Anterior cingulate cortex (tissue), 58 donors: ENCODE measurements at places on chromosomes 3 and 15.

- DNase-seq = no peak
Measured at GRCh38 chr3:182233957-182234356, 522.2 kb downstream of the SOX2 start.

DNA sequence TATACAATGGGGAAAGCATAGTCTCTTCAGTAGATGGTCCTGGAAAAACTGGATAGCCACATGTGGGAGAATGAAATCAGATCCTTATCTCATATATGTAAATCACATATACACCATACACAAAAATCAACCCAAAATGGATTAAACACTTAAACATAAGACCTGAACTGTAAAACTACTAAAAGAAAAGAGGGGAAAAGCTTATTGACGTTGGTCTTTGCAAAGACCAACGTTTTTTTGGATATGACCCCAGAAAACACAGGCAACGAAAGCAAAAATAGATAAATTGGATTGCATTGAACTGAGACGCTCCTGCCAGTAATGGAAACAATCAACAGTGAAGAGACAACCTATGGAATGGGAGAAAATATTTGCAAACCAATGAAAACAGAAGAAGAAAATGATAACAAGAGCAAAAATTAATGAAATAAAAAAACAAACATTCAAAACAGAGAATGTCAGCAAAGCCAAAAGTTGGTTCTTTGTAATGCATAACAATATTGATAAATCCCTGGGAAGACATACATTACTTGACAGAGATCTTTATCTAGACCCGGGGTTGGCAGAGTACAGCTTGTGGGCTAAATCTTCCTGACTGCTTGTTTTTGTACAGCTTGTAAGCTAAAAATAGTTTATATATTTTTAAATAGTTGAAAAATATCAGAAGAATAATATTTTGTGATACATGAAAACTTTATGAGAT lies 86.9 kb downstream of the NEO1 start:
- no peak for DNase-seq

- DNase-seq = no peak
Measured at GRCh38 chr15:49589030-49589429, 31.6 kb downstream of the FAM227B start.

DNA sequence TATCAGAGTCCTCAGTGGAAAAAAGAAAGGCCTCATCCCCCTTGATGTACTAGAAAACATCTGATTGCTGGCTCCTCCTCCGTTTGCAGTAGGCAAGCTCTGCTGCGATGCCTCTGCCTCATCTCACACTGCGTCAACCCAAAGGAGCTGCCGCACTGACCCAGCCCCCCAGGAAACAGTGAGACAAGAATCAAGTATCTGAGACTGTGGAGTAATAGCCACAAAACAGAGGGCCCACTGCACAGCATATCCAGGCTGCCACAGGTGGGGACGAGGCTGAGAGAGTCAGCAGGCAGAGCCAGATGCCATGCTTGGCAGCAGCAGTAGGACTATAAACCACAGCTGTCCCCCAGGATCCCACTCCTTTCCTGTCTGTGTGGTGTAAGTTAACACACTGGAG lies 165.9 kb downstream of the STAC start:
- DNase-seq = no peak

- DNase-seq = no peak
Measured at GRCh38 chr3:123909785-123910184, 25.7 kb upstream of the MYLK start.

DNA sequence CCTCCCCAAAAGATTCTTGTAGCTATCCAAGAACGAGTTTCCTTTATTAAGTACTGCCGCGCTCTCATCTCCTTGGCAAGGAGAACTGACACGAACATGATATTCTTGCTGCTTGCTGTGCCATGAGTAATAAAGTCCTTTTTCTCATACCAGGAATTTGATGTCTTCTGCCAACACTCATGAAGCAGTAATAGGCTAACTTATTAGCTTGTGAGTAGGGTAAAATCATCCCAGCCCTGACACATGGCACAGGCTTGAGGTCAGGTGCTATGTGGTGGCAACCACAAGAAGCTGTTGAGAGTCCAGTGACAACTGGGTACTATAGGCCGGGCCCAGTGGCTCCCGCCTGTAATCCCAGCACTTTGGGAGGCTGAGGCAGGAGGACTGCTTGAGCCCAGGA lies 22.7 kb upstream of the UBXN7 start:
- no peak for DNase-seq

DNA sequence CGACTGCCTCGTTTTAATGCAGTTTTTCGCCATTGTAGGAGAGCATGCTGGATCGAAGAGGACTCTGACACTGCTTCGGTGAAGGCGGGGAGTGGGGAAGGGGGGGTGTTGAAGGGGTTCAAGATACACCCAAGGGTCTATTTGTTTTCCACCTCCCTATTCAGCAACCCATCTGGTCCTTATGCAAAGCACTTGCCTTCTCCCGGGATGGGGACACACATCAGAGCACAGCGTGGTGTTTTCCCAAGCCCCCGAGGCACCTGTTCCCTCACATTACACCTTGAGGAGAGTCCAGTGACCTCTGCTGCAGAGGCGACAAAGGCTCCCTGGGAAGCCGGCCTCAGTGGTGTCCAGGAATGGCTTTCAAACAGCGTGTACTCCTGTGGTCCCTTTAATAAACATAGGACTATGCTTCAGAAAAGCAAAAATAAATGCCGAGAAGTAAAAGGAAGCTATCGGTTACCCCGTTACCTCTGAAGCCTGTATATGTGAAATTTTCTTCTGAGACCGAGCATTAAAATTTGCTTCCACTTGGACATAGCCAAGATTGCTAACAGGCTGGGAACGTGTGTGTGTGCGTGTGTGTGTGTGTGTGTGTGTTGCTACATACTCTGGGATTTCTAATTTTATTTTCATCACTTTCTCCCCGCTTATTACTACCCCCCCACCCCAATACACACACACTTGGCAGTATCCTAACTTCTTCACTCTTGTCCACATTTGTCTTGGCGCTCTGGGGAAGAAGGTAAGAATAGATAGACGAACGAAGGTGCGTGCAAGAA lies 53.2 kb downstream of the CCDC54 start:
- DNase-seq = no peak
